T-cell (primary cell): ENCODE measurements at places on chromosomes 5 and 9.

DNA sequence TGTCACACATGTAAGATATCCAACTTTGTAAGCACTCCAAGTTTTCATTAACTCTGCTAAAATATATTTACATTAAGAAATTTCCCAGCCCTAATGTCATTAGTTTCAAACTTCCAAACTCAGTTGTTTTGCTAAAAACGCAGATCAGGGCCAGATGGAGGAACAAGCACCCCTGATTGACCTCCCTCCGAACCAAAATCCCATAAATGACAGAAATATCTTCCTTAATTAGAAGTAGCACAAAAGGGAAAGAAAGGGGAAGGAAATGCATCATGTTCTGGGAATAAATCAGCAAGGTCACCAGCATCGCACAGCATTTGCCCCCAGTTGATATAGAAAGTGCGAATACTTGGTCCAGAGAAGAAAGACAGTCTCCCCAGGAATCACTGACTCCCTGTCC lies 61.4 kb upstream of the RUFY1 start:
- DNase-seq, result no peak

DNA sequence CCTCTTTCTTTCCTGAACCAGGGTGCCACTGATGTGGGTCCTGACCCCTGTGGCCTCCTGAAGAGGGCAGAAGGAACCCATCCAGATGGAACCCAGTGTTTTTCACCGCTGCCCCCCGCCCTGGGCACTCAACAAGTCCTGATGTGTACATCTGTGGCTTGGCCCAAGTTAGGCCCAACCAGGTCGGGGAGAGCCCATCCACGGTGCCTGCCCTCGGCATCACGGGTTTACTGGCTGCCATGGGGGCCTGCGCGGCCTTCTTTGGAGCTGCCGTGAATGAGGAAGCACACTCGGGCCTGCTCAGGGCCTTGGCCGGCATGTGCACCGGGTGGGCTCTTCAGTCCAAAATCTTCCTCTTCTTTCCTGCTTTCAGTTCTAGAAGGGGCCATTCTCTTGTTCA lies 5.8 kb downstream of the ECSCR start:
- no peak for DNase-seq

- DNase-seq, result no peak
These were observed 109.1 kb downstream of the NNT start for GRCh38 chr5:43712081-43712480.

DNA sequence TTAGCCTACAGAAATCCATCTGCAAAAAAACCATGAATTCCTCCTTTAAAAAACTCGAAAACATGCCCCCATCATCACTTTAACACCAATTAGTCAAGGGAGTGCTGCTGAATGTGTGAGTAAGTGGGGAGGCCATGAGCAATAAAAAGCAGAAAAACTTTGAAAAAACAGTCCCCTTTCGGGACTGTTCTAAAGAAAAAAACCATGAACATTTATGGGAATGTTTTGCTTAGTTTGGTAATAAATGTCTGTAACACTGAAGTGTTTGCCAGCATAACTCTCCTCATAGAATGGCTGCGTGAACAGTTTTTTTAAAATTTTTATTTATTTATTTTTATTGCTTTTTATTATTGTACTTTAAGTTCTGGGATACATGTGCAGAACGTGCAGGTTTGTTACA lies 99.4 kb upstream of the TARS1 start:
- DNase-seq, result no peak

DNA sequence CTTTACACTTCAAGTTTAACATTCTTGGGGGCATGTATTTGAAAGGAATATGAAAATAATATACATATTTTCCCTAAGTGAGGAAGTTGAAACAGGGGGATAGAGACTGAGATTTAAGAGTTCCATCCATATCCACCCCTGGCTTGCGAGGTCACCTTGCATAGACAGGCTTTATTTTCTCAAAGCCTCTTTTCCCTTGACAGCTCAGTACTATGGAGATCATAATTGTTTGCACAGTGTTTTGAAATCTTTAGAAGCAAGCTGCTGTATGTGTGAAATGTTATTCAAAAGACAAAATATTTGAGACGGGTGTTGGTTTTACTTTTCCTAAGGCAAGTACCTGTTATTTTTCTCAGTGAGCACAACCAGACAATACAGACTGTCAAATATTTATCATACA lies 163.1 kb downstream of the LRRC70 start:
- DNase-seq, result no peak

DNA sequence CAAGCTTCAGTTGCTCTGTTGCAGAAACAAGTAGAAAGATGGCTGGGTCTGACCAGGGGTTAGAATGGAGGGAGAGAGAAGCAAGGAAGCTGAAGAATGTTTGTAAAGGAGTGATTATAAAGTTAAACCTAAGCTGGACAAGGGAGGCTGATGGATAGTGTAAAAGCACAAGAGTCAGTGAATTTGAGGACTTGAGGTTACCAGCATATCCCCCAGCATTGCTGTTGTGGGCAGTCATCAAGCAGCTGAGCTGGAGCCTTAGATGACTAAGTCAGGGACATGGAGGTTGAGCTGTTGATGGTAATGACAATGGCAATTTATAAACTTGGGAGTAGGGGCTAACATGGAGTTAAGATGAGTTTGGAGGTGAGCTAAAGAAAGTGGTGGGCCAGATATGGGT lies 131.5 kb downstream of the ERCC6L2 start:
- no peak for DNase-seq

DNA sequence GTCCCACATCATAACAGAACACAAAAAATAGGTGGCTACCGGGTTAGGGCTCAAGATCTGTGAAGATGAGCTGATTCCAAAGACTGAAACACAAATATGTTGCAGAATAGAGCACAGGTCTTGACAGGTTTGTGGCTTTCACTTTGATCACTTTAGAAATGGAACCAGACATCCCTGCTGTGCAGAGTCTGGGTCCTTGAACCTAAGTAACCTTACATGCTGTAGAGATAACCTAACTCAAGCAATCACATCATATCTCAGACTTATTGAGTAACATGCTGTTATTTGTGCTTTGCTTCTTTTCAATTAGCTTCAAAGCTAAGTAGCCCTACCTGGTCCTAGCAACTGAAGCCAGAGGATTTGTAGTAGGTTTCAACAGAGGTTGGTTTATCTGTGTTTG lies 24.3 kb downstream of the FBXW2 start:
- no peak for DNase-seq

GRCh38 chr5:178519804-178520203 lies 70.4 kb downstream of the COL23A1 start:
- no peak for DNase-seq

GRCh38 chr9:96618209-96619123 lies 1.2 kb downstream of the CDC14B start:
- no peak for DNase-seq

GRCh38 chr9:34744295-34745221 lies 34.6 kb upstream of the CCL21 start:
- no peak for DNase-seq

- DNase-seq, result no peak
These were observed 67.0 kb upstream of the NEK6 start for GRCh38 chr9:124190761-124191160.

DNA sequence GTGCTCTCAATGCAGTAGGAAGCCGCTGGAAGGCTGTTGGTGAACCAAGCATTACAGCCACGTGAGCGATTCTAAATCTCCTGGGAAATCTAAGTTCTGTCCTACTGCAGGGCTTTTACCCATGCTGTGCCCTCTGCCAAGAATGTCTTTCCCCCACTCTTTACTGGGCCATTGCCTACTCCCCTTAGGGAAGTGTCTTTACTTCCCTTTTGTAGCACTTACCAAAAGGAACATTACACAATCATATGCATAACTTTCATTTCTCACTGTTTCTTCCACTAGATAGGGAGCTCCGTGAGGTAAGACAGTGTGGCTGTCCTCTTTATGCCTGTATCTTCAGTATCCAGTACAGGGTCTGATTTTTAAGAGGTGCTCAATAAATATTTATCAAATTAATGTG lies 241.7 kb upstream of the NR4A3 start:
- no peak for DNase-seq

DNA sequence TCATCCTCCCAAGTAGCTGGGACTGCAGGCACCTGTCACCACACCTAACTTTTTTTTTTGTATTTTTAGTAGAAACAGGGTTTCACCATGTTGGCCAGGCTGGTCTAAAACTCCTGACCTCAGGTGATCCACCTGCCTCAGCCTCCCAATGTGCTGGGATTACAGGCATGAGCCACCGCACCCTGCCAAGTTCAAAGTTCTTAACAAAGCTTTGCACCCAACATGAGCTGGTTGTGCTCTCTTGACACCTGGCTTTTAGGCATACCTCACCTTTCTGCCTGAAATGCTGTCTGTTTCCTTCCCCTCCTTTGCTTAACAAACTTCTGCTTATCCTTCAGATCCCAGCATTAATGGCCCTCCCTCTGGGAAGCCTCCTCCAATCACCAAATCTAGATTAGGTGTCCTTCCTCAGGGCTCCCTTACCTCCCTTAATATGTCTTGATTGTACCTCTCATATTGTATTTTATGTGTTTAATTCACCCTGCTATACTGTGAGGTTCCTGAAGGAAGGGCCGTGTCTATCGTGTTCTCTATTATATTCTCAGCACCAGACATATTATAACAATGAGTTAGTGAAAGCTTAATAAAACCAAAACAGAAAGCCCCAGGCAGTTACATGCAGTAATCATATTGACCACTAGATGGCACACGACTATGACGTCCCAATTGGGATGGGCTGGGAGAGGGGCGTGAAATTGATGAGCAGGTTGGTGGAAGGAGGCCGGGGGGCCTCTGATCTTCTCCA lies 62.9 kb upstream of the PPARGC1B start:
- no peak for DNase-seq

DNA sequence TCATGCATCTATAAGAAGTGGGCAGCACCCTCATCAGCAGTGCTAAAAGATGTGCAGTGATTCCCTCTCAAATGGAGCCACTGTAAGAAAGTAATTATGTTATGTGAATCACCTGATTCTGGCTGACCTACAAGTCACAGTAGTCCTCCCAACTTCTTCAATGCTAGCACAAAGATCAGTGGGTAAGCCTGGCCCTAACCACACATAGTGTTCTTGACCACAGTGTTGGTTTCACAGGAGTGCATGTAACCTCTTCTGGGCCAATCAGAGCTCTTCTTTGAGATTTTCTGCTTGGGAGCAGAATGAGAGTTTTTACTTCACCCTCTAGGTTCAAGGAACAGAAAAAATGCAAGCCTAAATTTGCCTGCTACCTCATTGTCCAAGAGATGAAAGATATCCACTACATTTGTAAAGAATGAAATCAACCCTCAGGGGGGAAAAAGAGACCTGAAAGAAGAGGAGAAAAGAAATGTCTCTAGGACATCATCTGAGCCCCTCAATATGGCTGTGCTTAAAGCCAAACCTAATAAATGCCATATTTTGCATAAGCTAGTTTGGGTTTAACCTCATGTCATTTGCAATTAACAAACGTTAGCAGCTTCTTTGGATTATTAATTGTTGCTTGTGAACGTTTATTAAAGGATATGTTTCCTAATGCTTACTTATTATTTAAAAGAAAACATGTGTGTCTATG lies 65.3 kb upstream of the ADRB2 start:
- no peak for DNase-seq

- DNase-seq, result no peak
These were observed 35.1 kb upstream of the NANS start for GRCh38 chr9:98021306-98022040.
